Naive thymus-derived CD8-positive, alpha-beta T cell (primary cell): ENCODE measurements at places on chromosomes 11 and 22. TPM values are rescaled to one million over a fixed set of nuclear protein-coding genes. Genes with fewer than 3 reads are reported as not detected.

- no peak for DNase-seq
Observed at GRCh38 chr22:48595511-48595905, 1232.2 kb downstream of the BRD1 start.

GRCh38 chr11:127866109-127866508 lies 721.2 kb downstream of the ETS1 start:
- no peak for DNase-seq

DNA sequence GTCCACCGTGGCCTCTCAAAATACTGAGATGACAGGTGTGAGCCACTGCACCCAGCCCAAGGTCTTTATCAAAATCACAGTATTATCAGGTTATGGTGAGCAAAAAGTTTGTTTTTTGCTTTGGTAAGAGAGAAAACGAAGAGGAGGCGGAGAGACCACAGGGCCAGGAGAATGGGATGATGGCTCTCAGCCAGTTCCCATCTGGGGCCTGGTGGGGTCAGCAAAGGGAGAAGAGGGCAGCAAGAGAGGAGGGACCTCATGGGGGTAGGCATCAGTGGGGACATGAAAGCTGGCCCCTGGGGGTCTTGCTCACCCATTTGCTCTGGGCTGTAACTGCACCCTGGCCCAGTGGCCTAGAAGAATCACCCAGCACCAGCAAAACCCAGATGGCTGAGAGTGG lies 190.2 kb downstream of the SHANK2 start:
- no peak for DNase-seq

DNA sequence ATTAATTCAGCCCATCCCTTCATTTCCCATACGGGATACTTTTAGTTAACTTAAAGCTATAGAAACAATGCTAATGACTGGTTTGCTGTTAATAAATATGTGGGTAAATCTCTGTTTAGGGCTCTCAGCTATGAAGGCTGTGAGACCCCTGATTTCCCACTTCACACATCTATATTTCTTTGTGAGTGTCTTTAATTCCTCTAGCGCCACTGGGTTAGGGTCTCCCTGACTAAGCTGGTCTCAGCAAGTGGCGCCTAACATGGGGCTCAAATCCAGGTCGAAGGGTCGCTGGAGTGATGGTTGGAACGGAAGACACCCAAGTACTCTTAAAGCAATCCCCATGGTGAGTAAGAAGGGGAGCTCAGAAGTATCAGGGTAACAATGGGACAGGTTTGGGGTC lies 14.4 kb upstream of the OOSP1 start:
- DNase-seq: no peak

- no peak for DNase-seq
Observed at GRCh38 chr22:39723899-39724351, 153.4 kb downstream of the CACNA1I start.

DNA sequence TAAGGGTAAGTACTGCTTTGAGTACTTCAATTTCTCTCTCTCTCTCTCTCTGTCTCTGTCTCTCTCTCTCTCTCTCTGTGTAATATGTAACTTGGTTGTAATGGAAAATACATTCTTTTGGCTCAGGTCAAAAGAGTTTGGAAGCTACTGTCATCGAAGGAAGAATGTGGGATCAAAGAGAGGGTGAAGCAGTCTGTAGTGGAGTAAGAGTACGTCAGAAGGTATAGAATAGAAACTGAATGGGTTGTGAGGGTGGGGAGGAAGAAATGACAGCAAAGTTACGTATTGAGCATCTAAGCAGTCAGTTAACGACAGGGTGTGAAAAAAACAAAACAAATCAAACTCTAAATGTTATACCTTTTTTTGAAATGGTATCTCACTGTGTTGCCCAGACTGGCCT lies 10.0 kb downstream of the NCAM1 start:
- DNase-seq: no peak

- DNase-seq: no peak
Observed at GRCh38 chr22:31103899-31104694, 3.3 kb downstream of the SELENOM start.

- DNase-seq: no peak
Observed at GRCh38 chr11:134233729-134234179, 9.3 kb downstream of the VPS26B start.

GRCh38 chr11:97229936-97230335 lies 840.1 kb downstream of the JRKL start:
- DNase-seq: no peak

DNA sequence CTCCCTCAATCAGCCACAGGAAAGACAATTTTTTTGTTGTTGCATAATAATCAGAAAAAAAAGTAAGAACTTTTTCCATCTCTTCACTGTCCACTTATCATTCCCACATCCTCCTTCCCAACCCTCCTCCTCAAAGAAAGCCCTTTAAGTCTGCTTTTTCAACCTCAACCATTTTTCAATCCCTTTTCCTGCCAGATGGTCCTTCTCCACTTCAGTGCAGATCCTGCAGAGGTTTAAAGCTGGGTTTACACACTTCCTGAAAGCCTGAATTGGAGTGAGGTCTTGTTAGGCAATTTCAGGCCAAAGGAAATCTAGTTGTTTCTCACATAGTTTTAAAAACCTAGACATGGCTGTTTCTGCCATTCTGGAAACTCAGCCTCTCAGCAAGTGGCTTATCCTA lies 78.3 kb downstream of the RPL27A start:
- DNase-seq: no peak

GRCh38 chr22:17896586-17896985 lies 122.3 kb upstream of the BID start:
- DNase-seq: no peak

DNA sequence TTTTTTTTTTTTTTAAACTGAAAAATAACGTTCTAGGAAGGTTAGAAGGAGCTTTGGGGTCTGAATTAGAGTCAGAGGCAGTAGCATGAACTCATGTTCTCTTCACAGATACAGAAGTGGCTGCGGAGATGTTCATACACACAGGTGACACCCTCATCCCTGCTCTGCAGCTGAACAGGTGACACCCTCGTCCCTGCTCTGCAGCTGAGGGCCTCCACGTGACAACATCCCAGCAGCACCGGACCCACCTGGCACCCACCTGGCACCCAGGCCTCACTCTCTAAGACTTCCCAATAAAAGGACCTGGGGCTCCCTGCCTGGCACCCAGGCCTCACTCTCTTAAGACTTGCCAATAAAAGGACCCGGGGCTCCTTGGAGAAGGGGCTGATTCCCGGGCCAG lies 19.8 kb downstream of the DRD4 start:
- no peak for DNase-seq

- DNase-seq: no peak
Observed at GRCh38 chr11:10494636-10495463, 39.8 kb downstream of the AMPD3 start.

DNA sequence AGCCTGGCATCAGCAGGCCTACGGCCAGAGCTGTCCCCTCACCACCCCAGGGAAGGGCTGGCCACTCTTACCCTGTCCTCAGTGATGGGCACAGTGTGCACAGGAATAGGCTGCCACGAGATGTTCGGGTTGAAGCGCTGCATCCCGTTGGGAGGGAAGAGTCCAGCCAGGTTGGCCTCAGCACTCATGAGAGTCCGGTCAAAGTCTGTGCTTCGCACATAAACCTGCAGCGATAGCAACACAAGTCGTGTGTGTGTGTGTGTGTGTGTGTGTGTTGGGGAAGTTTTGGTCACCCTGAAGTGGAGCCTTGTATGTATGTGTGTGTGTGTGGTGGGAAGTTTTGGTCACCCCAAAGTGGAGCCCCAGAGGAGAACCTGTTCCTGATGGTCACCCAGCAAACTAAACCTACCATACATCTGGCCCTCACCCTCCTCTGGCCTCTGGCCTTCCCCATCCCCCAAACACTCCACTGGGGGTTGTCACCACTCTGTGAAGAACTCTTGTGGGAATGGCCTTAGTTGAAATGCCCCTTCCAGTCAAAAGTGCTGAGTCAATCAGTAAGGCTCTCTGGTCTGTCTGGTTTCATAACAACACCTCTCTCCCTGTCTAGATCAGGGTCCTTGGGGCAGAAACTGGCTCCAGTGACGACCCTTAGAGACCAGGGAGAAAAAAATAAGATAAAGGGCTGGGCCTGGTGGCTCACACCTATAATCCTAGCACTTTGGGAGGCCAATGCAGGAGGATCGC lies 2.8 kb downstream of the ACP2 start:
- no peak for DNase-seq

GRCh38 chr11:868802-869201 lies 26.1 kb downstream of the TSPAN4 start:
- DNase-seq: no peak

DNA sequence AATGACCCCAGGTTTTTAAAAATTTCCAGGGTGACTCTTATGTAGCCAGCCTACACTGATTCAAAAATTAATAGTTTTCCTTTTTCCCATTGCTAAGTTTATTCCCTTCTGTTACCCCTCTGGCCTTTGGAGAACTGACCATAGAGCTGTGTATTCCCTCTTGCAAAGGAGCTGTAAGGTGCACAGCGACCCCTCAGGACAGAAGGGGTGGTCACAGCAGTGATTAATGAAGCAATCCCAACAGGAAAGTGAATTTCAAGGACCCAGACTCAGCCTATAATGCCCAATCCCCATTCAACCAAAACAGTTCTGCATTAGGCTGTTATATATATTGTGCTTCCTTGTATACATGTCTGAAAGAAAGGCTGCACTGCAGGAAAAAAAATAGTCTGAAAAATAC lies 147.1 kb downstream of the WT1 start:
- DNase-seq: no peak

DNA sequence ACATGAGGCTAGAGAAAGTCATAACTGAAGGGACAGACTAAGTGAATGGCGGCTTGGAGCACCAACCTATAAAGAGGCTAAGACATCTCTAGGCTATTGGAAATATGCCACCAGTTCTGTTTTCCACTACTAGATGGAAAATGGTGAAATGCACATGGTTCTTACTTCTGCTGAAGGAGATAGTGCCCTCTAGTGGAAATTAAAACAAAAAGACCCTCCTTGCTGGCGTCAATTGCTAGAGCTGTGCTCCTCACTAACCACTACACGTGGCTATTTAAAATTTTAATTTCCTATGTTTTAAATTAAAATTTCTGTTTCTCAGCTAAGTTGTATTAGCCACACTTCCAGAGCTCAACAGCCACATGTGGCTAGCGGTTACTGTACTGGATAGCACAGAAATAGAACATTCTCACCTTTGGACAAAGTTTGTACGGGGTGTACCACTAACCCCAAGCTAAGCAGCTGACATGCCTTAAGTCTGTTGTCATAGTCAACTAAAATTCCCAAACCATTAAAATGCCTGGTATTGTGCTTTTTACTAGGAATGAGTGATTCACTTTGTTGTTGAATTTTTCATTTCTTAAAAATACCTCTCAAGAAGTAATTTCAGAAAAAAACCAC lies 34.1 kb upstream of the CALCA start:
- no peak for DNase-seq

DNA sequence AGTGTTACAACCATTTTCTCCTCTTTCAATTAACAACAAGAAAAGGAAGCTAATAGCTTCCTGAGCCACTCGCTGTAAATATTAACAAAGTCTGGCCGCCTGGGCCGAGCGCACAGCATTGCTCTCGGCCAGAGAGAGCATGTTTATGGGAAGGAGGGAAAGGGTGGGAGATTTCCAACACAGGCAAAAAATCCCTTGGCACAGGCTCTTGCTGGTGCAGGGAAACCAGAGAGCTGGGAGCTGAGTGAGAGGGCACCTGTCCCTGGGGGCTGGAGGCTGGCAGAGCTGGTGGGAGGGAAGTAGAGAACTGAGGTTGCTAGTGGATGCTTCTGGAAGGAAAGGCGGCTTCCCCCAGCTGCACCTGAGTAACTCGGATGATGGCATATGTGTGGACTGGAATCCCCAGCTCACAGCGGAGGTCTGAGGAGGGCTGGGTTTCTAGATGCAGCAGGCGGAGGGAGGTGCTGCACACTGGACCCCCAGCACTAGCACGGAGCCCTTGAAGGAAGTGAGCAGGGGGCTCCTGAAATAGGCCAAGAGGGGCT lies 59.6 kb downstream of the FLRT1 start:
- DNase-seq: no peak

GRCh38 chr11:30762188-30762587 lies 176.0 kb upstream of the MPPED2 start:
- no peak for DNase-seq

DNA sequence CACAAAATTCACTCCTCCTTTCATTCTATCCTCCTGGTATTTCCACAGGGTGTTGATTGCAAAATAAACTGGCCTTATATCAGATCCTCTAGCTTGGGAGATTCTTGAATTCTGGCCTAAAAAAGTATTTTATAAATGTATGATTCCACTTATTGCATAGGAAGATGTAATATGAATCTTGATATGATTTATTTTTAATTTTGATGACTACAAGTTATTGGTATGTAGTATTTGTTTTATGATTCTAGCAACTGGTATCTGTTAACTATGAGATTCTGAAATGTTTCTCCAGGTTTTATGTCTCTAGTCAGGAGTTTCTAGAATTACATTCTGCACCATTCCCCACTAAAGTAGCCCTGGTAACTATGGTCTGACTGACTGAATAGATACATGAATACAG lies 373.9 kb upstream of the C11orf87 start:
- DNase-seq: no peak

Gene TSGA10IP
- not detected for total RNA-seq

Gene NUP98
- total RNA-seq: 126 TPM

Gene CASP4
- total RNA-seq: 77.2 TPM

Gene IL18
- total RNA-seq: not detected

Gene PGGHG
- total RNA-seq: 707 TPM

Gene CHADL
- 0.85 TPM for total RNA-seq

Gene INPP5J
- total RNA-seq: 0.33 TPM

Gene IL10RA
- 217 TPM for total RNA-seq
